ENCODE measurements at places on chromosomes 1 and 21. TPM values are rescaled to one million over a fixed set of nuclear protein-coding genes. Genes with fewer than 3 reads are reported as not detected.

GRCh38 chr1:231310391-231310934, 27.2 kb downstream of the EXOC8 start:
- DNase-seq, result no peak

DNA sequence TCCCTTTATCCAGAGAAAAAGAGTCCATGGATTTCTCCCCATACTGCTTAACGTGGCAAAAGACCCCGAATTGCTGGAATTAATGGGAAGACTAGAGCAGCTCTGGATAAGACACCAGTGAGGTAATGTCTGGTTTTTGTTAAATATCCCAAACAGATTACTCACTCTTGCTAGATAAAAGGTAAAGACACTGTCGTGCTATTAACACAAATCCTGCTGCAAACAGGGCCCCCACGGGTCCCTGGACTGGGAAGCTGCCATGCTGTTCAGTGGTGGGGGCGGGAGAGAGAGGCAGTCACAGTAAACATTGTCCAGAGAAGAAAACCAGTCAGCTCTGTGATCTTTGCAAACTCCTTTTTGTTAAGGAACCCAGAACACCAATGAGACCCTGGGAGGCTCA, 15.2 kb upstream of the SRP9 start:
- DNase-seq, result no peak

The SPATA21 gene
- total RNA-seq, result 0.40 TPM

The HEYL gene
- not detected for total RNA-seq

Measured in OCI-LY7 (cell line).